ENCODE measurements at places on chromosomes 2 and 18. TPM values are rescaled to one million over a fixed set of nuclear protein-coding genes. Genes with fewer than 3 reads are reported as not detected.

ST8SIA3 gene
- total RNA-seq = not detected

DNA sequence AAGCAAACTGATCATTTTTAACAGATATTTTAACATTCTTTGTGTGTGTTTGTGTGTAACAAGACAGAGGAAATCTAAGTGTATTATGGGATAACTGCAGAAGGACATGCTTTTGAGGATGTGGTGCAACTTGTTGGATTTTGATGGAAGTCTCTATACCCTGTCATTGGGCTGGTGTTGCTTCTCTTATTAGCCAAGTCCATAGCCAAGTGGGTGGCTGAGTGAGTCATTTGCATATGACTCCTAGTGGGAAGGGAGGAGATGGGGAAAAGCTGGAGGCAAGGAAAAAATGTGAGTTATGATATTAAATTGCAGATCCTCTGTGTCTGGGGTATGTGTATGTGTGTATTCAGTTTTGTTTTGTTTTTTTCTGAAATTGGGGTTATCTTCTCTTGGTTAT lies 879.9 kb downstream of the DCC start:
- DNase-seq = no peak

DNA sequence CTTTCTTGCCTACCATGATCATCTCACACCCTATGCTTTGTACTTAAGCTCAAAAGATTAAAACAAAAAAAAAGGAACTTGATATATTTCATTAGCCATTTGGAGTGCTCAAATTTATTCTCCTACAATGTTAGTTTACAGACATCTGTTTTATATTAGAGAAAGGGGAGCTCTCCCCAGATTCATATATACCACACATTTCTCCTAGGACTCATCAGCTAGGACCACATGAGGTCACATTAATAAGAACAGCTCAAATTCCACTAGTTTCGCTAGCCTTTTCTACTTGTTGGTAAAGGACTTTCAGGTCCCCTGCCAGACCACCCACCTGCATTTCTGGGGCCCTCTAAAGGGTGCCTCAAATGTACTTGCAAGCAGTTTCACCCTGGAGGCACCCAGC lies 151.2 kb upstream of the MMADHC start:
- no peak for DNase-seq

GRCh38 chr2:31060397-31060796 lies 77.8 kb downstream of the GALNT14 start:
- DNase-seq = no peak

Data from LHCN-M2 (cell line).